ENCODE measurements at places on chromosomes 1 and 21.

GRCh38 chr1:41428738-41429640 lies 55.5 kb downstream of the EDN2 start:
- no peak for DNase-seq

GRCh38 chr1:74530892-74531291 lies 18.5 kb upstream of the LRRC53 start:
- no peak for DNase-seq

DNA sequence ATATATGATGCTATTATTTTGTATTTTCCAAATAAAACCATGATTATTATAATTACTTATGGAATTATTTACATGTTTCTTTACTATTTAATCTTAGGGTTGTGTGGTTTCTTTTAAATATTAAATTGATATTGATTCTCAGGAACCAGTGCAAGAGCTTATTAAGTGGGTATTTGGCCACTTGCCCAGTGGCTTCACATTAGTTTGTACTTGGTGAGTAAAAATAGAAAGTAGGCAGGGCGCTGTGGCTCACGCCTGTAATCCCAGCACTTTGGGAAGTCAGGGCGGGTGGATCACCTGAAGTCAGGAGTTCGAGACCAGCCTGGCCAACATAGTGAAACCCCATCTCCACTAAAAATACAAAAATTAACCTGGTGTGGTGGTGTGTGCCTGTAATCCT lies 497.1 kb downstream of the PTPRC start:
- no peak for DNase-seq

DNA sequence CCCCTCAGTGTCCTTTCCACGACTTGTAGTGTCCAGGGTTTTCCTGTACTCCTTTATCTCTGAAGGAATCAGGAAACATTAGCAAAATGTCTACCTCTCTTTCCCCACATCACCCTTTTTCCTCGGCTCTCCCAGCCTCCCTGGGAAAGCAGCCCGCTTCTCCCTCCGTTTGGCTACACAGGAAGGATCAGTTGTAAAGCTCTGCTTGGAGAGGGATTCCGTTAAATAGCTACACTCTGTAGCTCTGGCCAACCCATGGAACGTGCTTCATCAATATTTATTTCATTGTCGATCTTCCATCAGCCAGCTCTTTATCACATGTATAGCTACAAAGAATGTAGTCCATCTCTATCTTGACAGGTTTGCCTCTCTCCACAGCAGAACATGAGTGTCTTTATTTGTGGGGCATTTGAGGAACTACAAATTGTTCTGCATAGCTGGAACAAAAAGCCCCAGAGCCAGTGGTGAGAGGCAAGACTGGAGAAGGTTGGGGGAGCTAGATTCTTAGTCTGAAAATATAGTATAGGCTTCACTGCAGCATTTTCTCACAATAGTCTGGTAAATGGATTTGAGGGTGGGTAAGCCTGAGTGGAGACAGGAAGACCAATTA lies 191.8 kb downstream of the SLC35F3 start:
- no peak for DNase-seq

DNA sequence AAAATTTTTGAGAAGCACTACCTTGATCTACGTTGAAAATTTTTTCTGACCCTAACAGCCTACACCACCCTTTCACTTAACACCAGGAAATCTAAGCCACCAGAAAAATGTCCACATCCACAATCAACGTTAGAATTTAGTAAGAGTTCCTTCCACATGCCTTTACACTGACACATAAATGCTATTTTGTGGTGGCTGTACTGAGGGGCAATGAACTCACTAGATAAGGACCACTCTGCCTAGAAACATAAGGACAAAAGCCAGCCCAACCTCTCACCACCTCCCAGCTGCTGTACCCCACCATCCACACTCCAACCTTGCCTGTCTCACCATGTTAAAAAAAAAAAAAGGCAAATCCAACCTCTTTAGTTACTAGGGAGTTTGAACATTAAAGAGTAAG lies 29.8 kb downstream of the PARP1 start:
- DNase-seq: no peak

DNA sequence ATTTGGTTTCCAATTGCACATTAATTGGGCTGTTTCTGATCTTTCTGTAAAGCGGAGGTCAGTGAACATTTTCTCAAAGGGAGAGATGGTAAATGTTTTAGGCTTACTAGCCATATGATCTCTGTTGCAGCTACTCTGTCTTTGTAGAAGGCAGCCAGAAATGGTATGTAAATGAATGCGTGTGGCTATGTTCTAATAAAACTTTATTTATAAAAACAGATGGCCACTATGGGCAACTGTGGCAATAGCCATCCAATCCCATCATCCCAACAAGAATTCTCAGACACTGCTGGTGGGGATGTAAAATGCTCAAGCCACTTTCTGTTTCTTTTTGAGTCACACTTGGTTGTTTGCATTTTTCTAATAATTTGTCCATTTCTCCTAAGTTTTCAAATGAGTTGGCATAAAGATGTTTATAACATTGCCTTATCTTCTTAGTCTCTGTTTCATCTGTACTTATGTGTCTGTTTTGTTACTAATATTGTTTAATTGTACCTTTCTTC lies 448.8 kb upstream of the VAMP3 start:
- no peak for DNase-seq

DNA sequence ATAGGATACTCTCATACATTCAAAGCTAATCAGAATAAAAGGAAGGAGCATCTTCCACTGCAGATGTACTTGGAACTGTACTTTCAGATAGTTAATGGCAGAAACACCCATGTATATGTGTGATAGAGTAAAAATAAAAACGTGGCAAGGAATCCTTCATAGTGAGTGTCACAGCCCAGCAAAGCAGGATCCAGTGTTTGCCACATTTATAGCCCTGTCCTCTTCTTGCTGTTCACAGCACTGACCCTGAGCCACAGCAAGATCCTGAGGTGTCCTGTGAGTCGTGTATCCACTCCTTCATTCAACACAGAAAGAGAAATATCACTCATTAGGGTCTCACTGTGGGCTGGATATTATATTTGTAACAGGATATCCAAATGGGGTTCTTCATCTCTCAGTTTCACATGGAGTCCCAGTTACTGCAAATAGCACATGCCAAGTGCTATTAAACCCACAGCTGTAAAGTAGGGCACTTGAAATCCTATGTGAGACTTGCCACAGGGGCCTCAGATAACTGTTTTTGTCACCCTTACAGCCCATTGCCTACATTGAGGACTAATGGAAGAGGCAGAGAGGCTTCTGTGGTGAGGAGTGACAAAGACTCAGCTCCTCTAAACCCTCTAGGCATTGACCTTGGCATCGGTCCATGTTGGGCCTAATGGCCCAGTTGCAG lies 41.3 kb downstream of the CYP2J2 start:
- DNase-seq: no peak
